ENCODE measurements at places on chromosomes 11 and 22.

GRCh38 chr11:100932474-100933100 is 197.0 kb downstream of the PGR start:
- DNase-seq = no peak

GRCh38 chr11:67429038-67429668 is 859 bp downstream of the RPS6KB2 start:
- no peak for DNase-seq

DNA sequence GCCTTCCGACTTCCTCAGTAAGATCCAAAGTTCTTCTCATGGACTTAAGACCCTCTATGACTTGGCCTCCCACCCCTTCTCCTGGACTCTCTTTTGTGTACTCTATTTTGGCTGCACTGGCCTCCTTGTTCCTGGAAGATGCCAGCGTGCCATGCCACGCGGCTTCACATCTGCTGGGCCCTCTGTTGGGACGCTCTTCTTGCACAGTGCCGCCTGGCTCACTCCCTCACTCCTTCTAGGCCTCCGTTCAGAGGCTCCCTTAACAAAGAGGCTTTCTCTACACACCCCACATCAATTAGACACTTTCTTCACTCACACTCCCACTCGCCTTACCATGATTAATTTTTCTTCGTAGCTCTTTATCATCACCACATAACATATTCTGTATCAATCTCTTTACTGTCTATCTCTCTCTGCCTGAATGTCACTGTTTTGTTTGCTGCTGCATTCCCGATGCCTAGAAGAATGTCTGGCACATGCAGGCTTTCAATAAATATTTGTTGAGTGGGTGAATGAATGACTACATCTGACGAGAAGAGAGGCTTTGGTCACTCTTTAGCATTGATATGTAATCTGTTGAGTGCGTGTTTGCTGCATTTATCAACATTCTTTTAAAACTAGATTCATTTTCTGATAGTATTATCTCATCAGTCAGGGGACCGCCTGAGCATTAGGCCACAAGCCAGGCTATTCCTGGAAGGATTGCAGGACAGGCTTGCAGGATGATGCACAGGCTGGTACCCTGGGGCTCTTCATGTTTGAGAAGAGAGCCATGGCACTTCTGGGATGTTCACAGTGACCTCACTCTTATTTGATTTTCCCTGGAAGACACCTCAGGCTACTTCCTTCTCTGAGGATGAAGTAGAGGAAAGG is 60.6 kb upstream of the AMPD3 start:
- DNase-seq = no peak

DNA sequence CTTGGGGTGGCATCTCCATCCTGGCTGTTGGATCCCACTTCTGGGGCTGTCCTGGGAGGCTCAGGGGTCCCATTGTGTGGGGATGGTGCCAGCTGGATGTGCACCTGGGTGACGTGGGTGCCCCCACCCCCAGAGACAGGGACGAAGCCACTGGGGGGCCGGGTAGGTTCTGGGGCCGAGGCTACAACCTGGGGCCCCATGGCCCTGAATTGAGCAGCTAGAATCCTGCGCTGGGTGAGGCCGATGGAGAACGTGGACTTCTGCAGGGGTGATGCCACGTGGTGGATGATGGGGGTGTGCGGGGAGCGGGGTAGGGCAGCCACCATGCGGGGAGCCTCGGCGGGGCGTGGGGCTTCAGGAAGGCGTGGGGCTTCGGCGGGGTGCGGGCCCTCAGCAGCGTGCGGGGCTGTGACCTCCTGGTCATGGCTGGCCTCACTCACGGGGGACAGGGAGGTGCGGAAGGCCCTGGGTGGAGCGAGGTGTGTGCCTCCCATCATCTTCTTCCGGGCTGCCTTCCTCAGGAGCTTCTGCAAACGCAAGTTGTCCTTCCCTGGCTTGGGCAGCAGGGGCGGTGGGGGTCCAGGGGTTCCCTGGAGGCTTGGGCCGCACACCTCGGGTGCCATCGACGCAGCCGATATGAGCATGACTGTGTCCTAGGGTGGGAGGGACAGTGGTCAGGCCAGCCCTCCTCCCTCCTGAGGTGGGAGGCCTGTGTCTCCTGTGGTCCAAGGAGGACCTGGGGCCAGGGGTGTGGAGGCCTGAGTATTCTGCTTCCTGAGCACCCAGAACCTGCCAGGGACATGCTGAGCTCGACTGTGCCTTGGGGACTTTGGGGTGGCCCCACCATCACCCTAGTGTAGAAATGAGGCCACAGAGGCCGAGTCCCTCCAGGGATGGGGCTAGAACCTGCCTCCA is 1.5 kb downstream of the PRR33 start:
- no peak for DNase-seq

DNA sequence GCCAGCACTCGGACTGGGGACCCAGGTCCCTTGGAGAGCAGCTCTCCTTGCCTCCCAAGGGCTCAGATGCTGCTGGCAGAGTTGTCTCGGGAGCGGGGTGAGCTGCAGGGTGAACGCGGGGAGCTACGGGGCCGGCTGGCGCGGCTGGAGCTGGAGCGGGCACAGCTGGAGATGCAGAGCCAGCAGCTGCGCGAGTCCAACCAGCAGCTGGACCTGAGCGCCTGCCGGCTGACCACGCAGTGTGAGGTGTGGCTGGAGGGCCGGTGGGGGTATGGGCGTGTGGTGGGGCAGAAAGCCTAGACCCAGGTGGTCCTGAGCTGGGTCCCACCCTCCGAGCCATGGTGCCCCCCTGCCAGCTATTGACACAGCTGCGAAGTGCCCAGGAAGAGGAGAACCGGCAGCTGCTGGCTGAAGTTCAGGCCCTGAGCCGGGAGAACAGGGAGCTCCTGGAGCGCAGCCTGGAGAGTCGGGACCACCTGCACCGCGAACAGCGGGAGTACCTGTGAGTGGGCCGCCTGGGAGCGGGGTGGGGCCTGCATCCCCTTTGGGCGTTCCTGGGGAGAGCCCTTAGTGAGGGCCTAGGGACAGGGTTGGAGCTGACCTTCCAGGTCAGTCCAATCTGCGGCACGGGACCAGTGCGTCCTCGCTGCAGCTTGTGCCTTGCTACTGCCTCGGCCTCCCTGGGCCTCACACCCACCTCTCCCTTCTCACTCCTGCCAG is 5.8 kb upstream of the RPS6KA4 start:
- DNase-seq = no peak

DNA sequence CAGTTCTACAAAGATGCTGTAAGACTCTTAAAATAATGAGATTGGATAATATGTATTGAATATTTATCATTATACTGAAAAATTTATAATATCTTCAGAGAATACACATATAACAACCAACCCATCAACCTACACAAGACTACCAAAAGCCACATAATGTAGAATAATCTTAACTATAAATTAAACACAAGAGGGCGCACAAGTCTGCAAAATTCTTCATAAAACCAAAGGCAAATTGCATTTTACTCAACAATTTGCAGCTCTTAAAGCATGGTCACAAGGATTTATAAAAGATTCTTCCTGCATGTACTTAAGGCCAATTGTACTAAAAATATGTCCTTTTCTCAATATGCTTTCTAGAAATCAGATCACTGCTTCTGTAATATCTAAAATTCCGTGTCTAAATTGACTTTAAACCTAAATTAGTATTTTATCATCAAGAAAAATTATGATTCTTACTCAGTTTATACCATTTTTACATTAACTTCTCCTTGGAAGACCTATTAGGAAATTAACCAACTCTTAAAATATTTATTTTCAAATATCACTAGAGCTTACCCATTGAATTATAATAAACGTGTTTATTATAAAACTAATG is 79.0 kb downstream of the TTC28 start:
- no peak for DNase-seq

GRCh38 chr22:35445933-35446332 is 46.0 kb downstream of the MCM5 start:
- no peak for DNase-seq

DNA sequence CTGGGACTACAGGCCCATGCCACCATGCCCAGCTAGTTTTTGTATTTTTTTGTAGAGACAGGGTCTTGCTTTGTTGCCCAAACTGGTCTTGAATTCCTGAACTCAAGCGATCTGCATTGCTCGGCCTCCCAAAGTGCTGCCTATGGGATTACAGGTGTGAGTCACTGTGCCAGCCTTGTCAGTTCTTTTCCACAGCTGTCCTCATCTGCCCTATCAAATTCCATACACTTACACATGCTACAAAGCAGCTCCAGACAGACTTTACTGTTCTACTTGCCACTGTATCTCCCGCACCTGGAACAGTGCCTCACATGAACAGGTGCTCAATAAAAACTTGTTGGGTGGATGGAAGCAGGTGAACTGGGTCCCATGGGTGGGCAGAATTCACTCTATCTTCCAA is 8.2 kb downstream of the STX5 start:
- no peak for DNase-seq

DNA sequence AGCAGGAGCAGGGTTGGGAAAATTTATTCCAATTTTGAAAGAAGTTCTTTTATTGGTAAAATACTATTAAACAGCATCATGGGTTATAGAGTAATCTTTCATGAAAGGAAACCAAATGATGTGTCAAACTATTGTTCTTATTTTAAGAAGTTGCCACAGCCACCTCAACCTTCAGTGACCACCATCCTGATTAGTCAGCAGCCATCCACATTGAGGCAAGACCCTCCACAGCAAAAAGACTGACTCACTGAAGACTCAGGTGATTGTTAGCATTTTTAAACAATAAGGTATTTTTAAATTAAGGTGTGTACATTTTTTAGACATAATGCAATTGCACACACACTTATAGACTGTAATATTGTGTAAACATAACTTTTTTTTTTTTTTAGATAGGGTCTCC is 3.7 kb upstream of the HEPHL1 start:
- no peak for DNase-seq

DNA sequence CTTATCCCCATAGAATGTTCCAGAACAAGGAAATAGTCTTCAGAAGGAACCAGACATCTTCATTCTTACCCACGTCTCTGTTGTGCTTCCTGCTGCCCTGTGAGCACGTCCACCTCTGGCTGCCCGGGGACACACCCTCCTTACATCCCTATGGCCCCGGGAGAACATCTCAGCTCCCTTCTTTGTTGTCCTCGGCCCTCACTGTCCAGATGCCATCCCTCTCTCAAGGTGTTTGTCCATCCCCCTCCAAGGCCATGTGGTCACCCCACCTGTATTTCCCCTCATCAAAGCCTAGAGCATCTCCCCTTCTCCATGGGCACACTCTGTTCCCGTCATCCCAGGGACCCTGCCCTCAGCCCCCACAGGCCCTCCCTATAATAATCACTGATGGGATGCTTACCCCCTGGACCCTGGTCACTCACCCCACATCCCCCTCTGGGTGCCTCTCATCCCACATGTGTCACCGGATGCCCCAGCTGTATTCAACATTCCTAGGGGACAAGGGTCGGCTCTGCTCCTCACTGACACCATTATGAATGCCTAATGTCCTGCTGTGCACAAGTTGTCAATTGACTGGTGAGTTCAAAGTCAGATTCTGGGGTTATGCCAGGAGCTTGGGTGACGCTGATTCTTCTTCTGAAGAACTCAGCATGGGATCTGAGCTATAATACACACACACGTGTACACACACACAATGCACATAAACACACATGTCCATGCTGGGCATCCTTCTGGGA is 28.8 kb downstream of the IGLL5 start:
- DNase-seq = no peak

GRCh38 chr11:74460481-74461154 is 6.7 kb downstream of the KCNE3 start:
- no peak for DNase-seq

DNA sequence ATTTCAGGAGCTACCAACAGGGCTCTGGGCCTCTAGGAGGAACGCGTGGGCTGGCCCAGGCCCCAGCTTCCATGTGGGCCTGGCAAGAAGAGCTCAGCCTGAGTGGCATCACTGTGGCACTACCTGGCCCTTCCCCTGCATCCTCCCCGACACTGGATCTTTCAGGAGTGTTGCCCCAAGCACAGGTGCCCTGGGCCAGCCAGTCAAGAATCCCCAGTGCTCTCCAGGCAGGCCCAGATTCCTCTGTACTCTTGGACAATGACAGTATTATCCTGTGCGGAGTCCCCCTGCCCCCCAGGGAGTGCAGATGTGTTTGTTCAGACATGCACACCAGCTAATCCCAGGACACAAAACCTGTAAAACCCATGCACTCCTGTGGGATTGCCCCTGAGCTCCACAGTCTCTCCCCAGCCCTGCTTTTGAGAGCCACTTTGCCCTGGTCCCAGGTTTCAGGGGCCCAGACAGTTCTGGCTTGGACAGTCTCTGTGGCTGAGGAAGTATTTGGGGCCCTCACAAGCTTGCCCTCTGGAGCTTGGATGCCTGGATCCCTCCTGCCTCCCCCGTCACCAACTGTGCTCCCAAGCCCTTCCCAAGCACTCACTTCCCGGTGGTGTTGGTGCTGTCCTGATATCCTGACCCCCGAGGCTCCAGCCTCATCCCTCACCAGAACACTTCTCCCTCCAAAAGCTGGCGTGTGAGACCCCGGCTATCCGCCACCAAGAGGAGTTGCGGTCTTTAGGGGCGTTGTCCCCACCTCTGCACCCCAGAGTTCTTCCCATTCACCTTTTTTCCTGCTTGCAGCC is 39.9 kb downstream of the KCNC1 start:
- no peak for DNase-seq

Measured in transverse colon (tissue), 4 donors.